ENCODE measurements at places on chromosomes 4 and X.

GRCh38 chr4:110005461-110006056 is 92.9 kb downstream of the EGF start:
- DNase-seq: no peak

DNA sequence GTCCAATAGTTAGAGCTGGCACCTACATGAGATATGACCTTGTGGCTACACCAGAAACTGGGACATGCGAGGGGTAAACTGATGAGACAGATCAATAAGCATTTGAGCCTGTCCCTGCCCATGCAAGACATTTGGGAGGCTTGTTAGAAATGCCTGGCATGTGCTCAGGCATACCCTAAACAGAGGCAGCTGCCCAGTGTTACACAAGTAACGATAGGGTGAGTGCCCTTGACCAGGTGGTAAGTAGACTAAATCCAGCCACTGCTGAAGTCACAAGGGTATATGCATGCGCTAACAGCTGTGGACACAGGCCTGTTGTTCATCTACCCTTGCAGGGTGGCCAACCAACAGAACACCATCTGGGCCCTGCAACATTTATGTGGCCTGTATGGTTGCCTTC is 56.1 kb upstream of the CCDC149 start:
- DNase-seq: no peak

- no peak for DNase-seq
These were observed 61.8 kb downstream of the ATXN3L start for GRCh38 chrX:13258052-13258444.

GRCh38 chr4:152283801-152284470 is 252.0 kb downstream of the FBXW7 start:
- no peak for DNase-seq
